ENCODE measurements at places on chromosomes 4 and X.

DNA sequence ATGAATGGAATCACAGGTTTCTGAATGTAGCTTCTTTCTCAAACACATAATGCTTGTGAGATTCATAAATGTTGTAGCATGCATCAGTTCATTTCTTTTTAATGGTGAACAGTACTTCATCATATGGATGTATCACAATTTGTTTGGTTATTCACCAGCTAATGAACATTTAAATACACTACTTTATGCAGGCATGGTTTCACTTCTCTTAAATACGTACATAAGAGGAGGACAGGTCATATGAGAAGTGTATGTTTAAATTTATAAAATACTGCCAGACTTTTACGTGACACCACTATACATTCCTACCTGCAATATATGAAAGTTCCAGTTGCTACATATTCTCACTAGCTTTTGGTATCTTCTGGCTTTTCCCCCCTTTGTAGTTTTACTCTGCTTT is 65.4 kb downstream of the ANKRD17 start:
- DNase-seq = no peak

GRCh38 chrX:96455078-96455477 is 229.6 kb upstream of the DIAPH2 start:
- DNase-seq = no peak

DNA sequence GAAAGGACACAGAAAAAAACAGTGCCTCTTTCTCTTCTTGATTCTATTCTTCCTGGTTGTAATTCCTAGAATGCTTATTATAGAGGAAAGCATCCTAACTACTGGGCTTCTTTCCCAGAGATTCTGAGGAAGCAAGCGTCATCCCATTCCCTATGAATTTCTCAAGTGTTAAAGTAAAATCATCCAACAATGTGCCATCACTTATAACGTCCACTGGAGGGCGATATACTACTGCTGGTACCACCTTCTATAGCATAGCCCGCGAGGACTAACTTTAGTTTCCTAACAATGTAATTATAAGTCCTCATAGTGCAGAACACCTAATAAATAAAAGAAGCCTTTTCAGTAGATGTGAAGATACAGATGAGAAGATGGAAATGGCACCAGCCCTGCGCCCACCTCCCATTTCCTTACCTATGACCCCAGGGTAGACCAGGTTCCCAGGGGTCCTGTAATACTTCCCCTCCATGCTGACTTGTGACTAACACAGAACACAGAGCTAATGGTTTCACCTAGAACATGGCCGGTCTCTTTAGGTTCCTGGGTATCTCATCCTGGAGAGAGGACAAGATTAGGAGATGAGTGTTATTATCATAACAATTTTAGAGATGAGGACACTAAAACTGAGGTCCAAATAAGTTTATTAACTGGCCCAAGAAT is 4.2 kb downstream of the CENPVL3 start:
- no peak for DNase-seq

- no peak for DNase-seq
These were observed 647.2 kb upstream of the FRG1 start for GRCh38 chr4:189293459-189293858.

GRCh38 chrX:132710656-132711155 is 221.9 kb upstream of the MBNL3 start:
- no peak for DNase-seq

- no peak for DNase-seq
These were observed 136.8 kb downstream of the PCDH7 start for GRCh38 chr4:30856795-30857564.

GRCh38 chr4:83387012-83387411 is 52.4 kb upstream of the HPSE start:
- DNase-seq = no peak

GRCh38 chrX:68684291-68684918 is 36.9 kb downstream of the STARD8 start:
- DNase-seq = no peak

DNA sequence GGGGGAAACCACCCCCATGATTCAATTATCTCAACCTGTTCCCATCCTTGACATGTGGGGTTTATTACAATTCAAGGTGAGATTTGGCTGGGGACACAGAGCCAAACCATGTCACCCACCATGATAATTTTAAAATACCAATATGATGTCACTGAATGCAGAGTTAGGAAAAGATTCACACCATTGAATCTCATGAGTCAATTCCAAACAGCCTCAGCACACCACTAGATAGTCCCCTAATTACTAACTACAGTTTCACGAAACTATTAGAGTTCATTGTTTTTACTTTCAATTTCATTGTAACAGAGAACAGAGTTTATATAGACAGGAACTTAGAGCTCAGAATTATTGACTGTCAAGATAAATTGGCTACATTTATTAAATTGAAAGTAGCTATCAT is 410.2 kb downstream of the FAM47A start:
- no peak for DNase-seq

DNA sequence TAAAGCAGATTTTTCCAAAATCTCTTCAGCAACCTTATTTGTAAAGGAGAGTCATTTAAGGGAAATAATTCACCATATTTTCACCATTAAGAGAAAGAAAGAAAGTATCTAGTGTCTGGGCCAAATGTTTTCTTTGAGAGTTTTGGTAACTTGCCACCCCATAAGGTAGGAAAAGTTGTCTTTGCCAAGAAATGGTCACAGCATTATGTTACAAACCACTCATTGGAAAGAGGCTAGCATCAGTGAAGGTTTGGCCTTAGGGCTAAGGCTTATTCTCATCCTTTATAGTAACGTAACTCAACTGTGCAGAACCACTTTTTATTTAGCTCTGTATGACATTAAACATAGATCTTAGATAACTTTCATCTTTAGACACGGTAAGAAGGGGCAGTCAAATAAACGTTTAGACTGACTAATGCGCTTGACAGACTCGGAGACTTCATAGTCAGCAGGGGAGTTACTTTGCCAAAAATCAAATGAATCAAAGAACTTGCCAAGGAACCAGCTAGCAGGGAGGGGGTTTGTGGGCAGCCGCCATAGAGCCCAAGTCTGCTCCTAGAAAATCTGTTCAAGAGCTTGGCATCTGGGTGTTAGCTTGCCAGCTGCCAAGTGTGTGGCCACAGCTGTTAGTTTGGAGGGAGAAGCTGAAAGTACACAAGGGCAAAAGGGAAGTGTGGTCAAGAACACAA is 182.8 kb upstream of the GRID2 start:
- DNase-seq = no peak

- peak; percentile 41 for DNase-seq
These were observed 20.4 kb upstream of the SEPSECS start for GRCh38 chr4:25180524-25181131.

DNA sequence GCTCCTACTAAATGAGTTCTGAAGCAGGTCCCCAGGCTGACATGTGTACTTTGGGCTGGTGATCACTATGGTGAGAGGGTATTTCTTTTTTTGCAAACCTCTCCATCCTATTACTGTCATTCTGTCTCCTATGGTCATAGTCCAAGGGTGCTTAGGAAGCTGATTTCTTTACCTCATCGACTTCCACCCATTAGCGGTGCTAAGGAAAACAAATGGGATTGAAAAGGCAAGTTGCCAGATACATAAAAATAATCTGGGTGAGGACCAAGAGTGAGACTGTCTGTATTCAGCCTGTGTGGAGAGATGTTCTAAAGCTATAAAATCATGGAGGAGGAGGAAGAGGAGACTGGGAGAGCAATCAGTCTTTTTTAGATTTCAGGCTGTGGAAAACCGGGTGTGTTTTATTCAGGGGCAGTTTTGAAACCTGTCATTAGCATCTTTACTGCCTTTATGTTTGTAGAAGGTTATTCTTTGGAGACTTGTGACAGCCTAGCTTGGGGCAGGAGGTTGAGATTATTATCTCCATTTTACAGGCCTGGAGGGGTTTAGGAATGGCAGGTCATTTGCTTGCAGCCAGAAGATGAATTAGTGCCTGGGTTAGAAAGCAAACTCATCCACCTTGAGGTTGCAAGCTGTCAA is 1.9 kb downstream of the TMEM164 start:
- no peak for DNase-seq

- DNase-seq = no peak
These were observed 415.1 kb upstream of the MAD2L1 start for GRCh38 chr4:120481756-120482155.

DNA sequence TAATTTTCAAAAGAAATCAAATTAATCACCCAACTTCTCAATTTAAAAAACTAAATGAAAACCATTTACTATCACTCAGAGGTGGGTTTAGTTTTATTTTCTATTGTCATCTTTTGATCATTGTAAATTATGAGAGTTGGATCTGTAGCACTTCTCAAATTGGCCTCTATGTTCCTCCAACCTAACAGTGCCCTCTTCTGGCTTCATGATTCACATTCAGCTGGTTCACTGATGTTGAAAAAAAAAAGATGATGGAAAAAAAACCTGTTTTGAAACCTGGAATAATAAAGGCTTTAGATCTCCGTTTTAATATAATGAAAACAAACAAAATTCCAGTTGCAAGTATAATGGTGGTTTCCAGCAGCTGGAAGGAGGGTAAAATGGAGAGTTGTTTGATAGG is 2.4 kb upstream of the NBDY start:
- DNase-seq = peak; percentile 61

GRCh38 chr4:48315728-48316630 is 25.4 kb upstream of the SLAIN2 start:
- no peak for DNase-seq

DNA sequence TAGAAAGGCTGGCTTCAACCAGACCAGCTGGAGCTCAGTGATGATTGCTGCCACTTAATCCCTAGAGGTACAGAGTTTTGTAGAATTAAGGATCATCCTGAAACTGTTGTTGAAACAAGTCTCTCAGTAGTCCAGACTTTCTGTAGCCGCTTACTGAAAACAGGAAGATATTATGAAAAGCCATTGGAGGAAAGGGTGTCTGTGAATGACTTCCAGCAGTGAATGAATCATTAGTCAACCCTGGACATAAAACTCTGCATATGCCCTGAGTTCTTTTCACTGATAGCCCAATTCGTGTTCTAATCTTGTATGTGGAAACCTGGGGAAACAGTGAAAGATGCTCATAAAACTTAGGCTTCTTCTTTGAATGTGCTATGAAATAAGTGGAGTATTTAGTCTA is 14.8 kb downstream of the HOPX start:
- DNase-seq = no peak

- DNase-seq = no peak
These were observed at the start of gene CDX4 for GRCh38 chrX:73446831-73447230. TSS of gene CDX4 (plus strand) at chrX:73447053. CDS start at chrX:73447254, 201 bp downstream.

DNA sequence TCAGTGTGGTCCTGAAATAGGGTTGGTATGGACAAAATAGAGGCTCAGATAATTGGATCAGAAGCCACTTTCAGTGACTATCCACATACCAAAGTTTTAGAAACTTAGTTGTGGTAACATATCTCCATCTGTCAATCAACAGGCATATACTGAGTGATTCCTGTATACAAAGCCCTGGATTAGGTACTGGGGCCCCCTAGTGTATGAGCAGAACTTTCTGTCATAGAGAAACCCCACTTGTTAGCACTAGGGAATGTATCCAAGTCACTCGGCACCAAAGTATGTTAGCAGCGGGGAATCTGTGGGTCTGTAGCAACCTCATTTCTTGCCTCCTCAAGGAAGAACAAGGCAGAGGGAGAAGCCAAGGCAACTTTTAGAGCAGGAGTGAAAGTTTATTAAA is 50.7 kb downstream of the MAP7D3 start:
- no peak for DNase-seq

DNA sequence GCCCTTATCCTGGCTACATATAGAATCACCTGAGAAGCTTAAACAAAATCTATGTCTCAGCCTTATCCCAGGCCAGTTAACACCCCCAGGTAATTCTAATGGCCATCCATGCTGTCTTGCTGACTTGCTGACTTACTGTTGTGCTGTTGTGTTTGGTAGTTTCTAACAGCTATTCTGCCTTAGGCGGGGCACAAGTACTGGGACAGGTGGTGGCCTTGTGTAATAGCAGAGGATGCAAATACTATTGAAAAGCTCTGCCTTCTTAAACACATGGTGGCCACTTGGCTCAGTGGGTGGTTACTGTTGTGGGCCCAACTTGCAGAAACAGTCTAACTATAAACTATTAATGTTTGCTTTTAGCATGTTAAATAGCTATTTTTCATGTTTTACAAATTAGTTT is 56.2 kb downstream of the CDS1 start:
- DNase-seq = no peak

DNA sequence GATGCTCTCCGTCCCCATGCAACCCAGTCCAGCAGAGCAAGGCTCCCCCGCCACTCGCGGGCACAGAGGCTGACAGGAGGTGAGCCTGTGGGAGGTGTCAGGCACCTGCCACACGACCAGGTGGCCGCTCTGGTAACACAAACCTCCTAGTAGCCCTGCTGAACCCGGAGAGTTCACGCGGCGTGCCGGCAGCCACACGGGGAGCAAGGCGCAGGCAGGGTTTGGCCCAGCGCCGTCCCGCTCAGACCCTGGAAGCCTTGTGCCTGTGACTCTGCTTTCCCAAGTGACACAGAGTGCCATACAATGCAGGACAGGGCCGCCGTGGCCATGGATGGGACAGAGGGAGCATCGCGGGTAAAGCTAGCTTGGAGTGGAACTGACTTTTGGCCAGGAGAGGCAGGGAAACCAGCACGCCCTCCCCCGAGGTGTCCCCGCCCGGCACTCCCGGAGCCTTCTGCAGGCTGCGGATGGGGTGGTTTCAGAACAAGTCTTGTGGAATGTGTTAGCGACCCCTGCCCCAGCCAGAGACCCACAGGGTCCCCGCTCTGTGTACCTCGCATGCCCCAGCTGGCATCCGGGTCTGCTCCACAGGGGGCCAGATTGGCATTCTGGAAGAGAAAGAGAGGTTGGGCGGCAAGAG is 44.7 kb upstream of the AFAP1 start:
- DNase-seq = no peak

- DNase-seq = no peak
These were observed 841.9 kb downstream of the PCDH18 start for GRCh38 chr4:136690360-136690759.

GRCh38 chr4:37985730-37986275 is 25.6 kb downstream of the PTTG2 start:
- DNase-seq = no peak

- no peak for DNase-seq
These were observed 466.7 kb downstream of the GASK1B start for GRCh38 chr4:157706155-157706554.

- no peak for DNase-seq
These were observed 2.4 kb upstream of the SH3KBP1 start for GRCh38 chrX:19889582-19890342.

DNA sequence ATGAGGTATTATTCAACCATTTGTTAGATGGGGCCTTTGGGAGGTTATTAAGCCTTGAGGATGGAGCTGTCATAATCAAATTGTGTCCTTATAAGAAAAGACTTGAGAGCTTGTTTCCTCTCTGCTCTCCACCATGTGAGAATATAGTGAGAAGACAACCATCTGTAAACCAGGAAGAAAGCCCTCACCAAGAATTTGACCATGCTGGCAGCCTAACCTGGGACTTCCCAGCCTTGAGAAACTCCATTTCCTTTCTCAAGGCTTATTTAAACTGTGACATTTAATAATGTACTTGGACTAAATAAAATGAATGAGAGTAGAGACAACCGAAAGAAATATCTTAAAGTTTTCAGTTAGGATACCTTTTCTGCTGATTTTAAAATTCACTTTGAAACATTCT is 83.7 kb upstream of the GC start:
- DNase-seq = no peak

GRCh38 chrX:23844502-23845138 is 61.6 kb downstream of the SAT1 start:
- DNase-seq = no peak

GRCh38 chrX:47568656-47569295 is 7.8 kb downstream of the ARAF start:
- DNase-seq = peak; percentile 36

Data from naive thymus-derived CD8-positive, alpha-beta T cell (primary cell).